ENCODE measurements at places on chromosomes 4 and X.
A peak's percentile ranks its signal among the peaks of the same experiment; 100 is the strongest.

GRCh38 chr4:32180086-32180485 is 1459.9 kb downstream of the PCDH7 start:
- no peak for DNase-seq

GRCh38 chr4:98448908-98449307 is 187.7 kb downstream of the RAP1GDS1 start:
- no peak for DNase-seq

DNA sequence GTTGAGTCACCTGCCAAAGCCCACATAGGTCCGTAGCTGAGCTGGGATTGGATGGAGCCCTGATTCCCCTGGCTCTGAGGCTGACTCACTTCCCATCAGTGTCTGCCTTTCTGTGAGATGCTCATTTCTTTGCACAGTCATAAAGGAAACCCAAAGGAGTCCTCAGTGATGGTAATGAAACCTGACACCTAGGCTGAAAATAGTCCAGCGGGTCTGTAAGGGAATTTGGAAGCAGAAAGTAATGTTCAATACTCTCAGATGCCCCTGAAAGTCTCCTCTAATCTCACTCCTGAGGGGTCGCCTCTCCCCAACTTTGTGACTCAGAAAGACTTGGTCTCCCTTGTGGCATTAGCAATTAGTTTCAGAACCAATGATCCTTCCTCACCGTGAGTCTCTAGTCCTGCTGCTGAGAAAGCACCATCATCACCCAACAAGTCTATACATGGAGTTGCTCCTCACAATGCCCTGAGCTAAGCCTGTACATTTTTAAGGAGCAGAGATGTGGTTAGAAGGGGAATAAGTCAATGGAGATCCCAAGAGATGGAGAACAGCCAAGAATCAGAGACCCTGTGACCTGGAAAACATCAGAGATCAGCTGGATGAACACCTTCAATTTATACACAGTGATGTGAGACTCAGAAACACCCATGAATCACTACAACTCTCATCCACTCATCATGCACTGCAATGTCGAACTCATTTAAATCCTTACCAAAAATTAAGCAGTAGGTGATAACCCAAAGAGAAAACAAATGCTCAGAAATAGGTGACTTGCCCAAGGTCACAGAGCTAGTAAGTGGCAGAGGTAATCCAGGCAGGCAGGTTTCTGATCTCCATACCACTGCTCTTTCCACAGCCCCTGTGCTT is 219.0 kb upstream of the CPEB2 start:
- DNase-seq: peak; percentile 18

DNA sequence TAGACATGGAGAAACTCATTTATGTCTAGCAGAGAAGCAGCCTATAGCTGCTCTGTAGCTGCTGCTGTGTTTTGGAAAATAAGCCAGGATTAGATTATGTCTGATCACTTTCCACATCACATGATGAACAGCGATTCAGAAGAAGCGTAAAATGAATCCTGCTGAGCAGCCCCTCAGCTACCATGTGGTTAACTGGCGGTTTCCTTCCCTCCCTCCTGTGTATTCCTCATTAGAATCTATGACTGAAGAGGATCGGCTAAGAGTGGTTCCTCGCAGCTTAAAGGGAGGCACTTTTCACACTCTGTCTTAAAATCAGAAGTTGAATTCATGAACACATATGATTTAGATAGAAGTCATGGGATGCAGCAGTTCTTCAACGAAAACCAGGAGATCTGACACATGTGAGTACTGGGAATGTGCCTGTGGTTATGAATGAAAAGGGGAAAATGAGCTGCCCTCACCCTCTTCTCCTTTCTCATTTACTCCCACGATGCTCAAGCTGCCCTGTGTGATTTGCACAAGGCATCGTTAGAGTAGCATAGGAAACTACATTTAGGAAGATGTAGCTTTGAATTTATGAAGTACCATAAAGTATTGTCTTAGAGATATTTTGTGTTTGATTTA is at the start of gene PPEF1:
PPEF1 (plus strand) TSS at position 220 of the 624 bp plus-strand sequence; CDS start at position 356, 136 bp downstream.
- DNase-seq: no peak

DNA sequence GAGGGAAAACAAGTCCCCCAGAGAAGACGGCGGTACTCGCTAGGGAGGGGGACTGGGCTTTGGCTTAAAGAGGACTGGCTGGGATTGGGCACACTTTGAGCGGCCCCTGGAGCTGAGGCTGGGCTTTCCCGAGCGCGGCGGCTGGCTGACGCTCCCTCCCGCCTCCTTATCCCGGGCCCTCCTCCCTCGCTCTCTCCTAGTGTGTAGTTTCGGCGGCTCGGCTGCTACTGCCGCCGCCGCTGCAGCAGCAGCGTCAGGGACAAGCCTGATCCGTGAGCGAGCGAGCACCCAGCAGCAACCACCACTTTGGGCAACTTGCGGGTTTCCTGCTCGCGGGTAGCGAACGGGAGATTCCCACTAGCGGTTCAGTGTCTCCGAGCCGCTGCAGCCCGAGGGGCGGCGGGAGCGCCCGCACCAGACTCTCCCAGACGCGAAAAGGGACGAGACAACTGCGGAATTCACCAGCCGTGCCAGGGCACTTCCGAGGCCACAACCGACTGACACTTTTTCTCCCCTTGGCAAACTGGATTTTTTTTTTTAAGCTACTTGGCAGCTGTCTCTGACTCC is 632 bp upstream of the PCDH7 start:
- no peak for DNase-seq

- no peak for DNase-seq
These were observed 917.8 kb downstream of the ADGRL3 start for GRCh38 chr4:62117886-62118285.

GRCh38 chrX:109472939-109473735 is 8.7 kb downstream of the GUCY2F start:
- no peak for DNase-seq

DNA sequence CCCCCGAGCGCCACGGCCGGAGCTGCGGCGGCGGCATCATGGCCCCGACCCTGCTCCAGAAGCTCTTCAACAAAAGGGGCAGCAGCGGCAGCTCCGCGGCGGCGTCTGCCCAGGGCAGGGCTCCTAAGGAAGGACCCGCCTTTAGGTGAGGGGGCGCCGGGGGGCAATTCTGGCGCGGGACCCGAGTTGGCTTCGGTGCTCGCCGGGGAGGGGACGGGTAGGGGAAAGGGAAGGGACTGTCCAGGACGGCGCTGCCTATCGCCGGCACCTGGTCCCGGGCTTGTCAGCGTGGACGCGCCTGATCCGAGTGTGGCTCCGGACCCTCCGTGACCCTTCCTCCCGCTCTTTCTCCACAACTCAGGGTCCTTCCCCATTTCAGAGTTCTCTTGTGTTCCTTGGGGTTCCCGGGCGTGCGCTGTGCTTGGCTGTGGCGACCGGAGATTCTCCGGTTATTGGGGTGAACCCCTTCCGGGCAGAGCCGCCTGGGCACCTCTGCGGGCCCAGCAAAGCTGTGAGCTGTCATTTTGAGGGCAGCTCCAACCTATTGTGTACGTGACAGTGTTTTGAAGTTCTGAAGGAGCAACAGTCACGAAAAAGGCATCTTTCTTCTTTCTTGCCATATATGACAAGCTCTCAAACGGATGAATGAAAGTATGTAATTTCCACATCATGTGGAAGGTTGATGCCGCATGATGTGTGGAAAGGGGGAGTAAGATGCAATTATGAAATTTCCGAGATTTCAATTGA is 522 bp downstream of the FNIP2 start:
- peak; percentile 12 for DNase-seq

DNA sequence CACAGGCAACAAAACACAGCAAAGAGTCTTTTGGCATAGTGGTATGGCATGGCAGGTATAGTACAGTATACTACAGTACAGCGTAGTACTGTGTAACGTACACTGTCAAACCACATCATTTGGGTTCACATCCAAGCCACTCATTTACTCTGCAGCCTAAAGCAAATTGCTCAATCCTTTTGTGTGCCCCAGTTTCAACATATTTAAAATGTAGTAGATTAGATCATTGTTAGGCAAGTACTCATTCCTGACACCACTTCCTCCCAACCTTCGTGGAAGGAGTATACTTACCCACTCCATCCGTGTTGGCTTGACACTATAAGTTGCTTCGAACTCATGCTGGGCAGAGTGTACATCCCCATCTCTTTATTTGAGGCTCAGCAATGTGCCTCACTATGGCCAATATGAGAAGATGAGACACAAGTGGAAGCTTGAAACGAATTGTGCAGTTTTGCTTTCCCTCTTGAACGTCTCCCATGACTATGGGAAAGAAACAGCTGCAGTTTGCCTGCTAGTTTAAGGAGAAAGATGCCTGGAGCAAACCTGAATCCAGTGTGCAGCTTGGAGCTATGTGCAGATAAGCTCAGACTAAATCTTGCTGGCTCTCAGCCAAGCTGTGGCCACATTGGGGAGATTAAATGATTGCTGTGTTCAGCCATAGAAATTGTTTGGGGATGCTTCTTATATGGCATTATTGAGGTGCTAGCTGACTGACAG is 85.7 kb upstream of the TBL1X start:
- DNase-seq: no peak

Data from stimulated activated CD4-positive, alpha-beta T cell treated with anti-CD3 and anti-CD28 coated beads, TNF-alpha, amount 100 ng/mL, for 24 hours (primary cell).